Activated T-cell treated with anti-CD3 and anti-CD28 coated beads for 4 hours (primary cell): ENCODE measurements at places on chromosomes 5 and 9.

GRCh38 chr5:113723021-113723420 is 209.5 kb downstream of the YTHDC2 start:
- no peak for DNase-seq

- DNase-seq: no peak
These were observed 43.9 kb downstream of the MACROH2A1 start for GRCh38 chr5:135355169-135355568.

DNA sequence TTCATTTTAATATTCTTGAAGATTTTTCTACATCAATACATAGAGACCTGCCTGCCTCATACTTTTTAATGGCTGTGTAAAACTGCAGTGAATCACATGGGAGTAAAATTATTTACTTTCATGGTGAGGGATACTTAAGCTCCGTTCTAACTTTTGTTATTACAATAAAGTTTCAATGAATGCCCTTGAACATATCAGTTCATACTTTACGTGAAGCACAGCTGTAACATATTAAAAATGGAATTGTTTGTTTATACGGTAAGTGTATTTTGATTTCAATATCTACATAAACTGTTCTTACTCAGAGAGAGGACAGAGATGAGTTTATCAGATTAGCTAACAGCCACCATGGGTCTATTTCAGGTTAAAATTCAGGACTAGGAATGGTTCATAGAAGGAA is 155.1 kb downstream of the NR3C1 start:
- no peak for DNase-seq

GRCh38 chr5:154298065-154298464 is 107.5 kb downstream of the GALNT10 start:
- no peak for DNase-seq

GRCh38 chr5:3639175-3639574 is 43.5 kb downstream of the IRX1 start:
- no peak for DNase-seq

- no peak for DNase-seq
These were observed 83.8 kb downstream of the TLE4 start for GRCh38 chr9:79655551-79655950.

GRCh38 chr5:127577458-127577857 is 60.0 kb downstream of the PRRC1 start:
- no peak for DNase-seq

DNA sequence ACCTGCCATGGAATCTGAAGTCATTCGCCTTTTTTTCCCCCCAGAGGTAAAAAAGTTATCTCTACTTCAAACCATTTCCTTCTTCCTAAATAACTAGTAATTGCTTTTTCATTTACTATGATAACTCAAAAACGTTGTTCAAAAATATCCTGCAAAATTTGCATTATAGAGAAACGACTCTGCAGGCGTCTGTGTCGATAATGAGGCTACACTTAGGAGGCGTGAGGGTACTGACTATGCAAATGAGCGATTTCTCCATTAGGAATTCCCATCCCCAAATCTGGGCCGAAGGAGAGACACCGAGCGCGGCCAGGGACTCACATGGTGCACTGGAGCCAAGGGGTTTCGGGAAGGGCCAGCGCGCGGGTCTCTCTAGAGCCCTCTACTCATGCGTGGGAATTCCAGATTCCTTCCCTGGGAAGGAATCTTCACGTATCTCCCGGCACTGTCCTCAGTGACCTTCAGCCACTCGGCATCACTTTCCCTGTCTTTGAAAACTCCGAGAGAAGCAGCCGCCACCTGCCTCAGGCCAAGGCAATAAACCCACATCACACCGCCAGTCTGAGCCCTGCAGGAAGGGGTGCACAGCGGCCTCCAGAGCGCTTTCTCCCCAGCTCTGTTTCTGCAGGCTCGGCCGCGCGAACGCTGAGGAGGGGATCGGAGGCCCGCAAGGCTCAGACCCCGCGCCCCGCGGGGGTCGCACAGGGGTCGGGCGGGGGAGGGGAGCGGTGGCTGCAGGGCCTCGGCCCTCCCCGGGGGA is 718 bp upstream of the DENND4C start:
- DNase-seq: no peak

GRCh38 chr5:178467568-178468195 is 122.5 kb downstream of the COL23A1 start:
- DNase-seq: no peak
